Posterior vena cava (tissue), 2 donors: ENCODE measurements at places on chromosomes 5 and 9. TPM values are rescaled to one million over a fixed set of nuclear protein-coding genes. Genes with fewer than 3 reads are reported as not detected.

STRBP gene
- 3.7 TPM for total RNA-seq

SCGB3A2 gene
- not detected for total RNA-seq

GPX8 gene
- 26.1 TPM for total RNA-seq

DNA sequence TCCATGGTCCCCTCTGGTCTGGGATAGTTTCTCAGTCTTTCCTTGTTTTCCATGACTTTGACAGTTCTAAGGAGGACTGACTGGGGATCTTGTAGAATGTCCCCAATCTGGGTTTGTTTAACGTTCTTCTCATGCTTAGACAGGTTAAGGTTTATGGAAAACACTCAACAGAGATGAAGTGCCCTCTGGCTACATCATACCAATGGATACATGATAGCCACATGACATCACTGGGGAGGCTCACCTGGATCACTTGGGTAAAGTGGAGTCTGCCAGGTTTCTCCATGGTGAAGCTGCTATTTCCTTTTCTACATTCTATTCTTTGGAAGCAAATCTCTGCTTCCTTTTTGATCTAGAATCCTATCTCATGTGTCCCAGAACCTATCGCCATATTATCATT, 23.8 kb upstream of the ALDH1B1 start:
- DNase-seq: no peak

DNA sequence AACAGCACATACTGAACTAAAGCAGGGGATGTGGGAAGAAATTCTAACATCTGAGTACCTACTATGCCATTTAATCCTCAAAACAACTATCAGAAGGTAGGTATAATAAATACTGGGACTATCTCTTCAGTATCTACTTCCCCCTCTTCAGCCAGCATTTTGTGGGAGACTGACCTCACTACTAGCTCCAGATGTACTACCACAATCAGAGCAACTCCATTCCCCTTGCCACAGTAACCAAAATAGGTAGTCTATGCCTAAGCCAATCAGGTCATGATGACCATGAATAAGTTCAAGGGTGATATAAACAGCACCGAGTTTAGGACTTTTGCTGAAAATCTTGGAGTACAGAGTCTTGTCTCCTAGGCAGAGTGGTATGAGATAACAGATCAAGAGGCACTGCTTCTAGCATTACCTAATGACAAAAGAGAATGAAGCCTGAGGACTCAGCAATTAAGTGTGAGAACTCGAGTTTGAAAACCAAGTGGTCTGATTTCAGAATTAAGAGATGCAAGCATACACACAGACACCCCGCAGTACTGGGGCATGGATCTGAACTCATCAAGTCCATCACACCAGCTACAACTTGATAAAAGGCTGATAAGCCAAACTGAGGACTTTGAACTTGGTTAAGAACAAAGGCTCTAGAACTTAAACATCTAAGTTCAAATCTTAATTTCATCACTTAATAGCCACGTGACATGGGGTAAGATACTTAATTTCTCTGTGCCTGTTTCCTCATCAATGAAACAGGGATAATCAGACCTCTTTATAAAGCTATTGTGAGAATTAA, 9.7 kb downstream of the FNIP1 start:
- DNase-seq: no peak

DNA sequence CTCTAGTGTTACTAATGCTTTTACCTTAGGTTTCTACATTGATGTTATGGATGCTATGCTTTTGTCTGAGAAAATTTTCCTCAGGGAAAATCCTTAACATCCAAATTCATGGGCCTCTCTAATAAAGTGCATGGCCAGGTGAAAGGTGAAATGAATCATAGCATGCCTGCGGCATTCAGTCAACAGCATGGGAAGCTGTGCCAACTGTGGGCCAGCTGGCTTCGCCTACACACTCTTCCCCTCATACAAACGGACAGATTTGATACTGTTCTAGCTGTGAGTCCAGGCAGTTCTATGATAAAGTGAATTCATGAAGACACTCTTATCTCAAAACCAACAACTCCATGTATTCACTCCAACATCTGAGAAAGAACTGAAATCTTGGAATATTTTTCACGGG, 374.1 kb downstream of the PLK2 start:
- no peak for DNase-seq

DNA sequence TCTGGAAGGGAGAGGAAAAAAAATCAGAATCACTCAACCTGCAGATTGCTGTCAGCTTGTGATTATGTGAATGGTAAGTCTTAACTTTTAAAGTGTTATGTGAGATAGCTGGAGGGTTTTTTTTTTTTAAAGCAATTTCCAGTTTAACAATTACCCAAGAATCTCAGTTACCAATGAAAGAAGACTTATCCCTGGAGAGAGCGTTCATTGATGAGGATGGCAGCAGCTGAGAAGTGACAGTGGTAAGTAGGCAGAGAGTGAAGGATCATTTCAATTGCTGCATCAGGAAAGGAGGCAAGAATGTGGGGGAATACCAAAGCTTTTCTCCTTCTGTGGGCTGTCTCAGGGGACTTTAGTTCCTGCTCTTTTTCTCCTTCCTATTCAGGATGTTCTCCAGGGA, 370.2 kb upstream of the C9orf72 start:
- no peak for DNase-seq

DNA sequence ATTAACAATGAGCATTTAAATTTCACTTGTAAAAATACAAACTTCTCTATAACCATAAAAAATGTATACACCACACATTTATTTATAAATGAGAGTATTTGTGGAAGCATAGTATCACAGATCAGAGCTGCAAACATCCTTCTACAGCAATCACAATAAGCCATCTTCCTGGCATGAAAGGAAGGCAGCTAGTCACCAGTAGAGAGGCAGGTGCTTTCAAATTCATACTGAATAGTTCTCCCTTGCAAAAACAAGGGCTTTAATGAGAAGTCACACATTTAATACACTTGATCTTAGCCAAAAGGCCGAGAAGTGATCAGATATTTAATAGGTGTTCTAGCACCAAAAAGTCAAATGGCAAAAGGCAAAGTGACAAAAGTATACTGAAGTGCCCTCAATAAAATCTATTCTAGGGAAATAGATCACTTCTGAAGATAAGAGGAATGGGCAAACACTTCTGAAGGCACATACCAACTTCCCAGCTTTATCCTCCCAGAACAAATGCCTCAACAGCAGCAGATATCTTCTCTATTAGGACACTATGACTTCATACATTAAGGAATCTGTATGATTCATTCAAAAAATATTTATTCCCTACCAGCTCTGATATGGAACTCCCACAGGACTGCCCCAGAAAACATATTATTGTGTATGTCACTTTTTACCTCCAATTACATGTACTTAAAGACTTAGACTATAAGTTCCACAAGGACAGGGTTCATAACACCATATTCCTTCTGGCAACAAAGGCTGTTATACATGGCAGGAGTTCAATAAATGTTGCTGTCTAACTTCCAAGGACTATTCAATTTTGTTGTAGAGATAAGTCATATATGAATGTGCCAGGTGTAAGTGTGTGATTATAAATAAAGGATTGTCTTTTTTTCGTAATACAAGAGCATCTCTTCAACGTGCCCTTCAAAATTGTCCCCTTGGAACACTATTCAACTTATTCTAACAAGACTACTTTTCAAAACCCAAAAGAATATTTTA, 31.7 kb downstream of the MAPKAP1 start:
- no peak for DNase-seq

- DNase-seq: no peak
These were observed 47.1 kb upstream of the SIMC1 start for GRCh38 chr5:176190886-176191755.

DNA sequence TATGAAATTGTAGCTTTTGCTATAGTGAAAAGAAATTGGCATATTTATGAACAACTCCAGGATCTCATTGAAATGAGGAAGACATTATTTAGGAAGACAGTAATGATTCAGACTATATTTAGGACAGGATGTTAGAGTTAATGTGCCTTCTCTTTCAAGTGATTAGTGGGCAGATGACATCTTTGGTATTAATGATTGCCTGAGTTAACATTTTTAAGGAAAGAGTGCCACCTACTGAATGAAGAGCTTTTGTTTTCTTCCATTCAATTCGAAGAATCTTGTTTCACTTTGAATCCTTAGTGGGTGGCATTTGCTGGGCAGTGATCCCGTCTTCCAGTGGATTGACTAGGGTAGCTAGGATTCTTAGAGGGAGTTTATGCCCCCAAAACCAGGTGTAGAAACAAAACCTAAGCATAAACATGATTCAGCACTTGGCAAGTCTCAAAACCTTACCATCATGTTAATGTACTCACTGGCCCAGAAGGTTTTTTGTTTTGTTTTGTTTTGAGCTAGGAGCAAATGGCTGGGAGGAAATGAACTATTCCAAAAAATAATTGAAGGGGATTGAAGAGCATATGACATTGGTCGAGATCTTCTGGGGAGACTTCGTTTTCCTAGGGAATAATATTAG, 23.2 kb downstream of the MAP3K1 start:
- DNase-seq: no peak

DNA sequence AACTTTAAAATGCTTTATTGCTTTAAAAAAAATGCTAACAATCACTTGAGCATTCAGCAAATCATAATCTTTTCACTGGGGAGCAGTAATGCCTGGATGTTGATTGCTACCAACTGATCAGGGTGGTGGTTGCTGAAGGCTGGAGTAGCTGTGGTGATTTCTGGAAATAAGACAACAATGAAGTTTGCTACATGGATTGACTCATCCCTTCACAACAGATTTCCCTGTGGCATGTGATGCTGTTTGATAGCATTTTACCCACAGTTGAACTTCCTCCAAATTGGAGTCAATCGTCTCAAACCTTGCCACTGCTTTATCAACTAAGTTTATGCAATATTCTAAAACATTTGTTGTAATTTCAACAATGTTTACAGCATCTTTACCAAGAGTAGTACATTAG, 83.3 kb downstream of the MLLT3 start:
- no peak for DNase-seq
